CD4-positive, CD25-positive, alpha-beta regulatory T cell (primary cell): ENCODE measurements at places on chromosomes 7 and 10.

DNA sequence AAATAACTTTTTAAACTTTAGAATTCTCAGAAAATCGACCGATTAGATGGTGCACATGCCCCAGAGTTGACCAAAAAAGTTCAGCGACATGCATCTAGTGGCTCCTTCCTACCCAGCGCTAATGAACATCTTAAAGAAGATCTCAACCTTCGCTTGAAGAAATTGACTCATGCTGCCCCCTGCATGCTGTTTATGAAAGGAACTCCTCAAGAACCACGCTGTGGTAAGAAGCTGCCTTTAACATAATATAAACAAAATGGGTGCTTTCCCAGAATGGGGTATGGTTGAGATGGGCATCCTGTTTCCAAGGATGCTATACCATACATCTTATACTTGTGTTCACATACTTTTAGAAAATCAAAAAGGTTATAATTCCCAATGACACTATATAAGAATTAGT is 24.6 kb downstream of the GLRX3 start:
- DNase-seq: no peak

DNA sequence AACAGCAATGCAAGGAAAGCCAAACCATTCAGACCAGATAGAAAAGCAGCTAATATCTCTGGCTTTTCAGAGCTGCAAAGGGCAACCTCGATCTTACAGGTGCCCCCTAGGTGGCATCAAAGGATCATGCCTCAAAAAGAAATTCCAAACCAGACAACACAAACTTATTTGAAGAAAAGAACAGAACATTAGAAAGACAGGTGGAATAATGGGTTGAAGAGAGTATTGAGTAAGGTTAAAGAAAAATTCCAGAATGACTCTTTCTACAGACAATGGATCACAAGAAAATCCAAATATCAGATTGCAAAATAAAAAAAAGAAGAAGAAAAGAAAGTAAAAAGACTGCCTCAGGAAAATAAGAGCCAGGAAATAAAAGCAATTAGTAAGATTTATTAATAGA is 213.7 kb downstream of the ELMO1 start:
- no peak for DNase-seq

- DNase-seq: no peak
Measured at GRCh38 chr10:103145860-103146466, 47.1 kb downstream of the NT5C2 start.

DNA sequence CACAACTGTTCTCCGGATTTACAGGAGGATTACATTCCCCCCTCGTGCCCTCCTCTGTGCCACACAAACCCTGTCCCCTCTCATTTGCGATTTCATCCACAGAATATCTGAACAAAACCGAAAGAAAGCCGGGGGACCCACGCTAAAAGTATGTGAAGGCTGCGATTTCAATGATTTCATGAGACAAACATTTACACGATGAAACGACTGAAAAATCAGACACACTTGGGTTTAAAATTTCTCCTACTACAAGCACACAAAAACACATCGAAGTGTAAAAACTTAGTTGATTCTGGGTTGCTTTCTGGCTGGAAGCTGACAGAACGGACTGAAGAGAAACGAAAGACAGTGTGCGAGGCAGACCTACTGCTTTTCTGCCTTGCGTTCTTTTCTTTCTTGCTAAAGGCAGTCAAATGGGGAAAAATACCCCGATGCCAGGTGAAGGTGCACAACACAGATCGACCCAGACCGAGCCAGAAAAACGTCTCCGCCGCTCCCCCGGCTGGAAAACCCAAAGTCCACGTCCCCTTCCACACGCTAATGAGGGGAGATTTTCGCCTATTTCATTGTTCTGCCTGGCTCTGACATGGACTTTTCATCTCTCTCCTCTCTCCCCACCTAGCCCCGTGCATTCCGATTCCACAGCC is 1.2 kb downstream of the HIPK2 start:
- DNase-seq: peak; percentile 39
